Fibroblast of lung (primary cell): ENCODE measurements at places on chromosomes 13 and 19.

- no peak for DNase-seq
- no peak overlapping the region for H3K27ac ChIP-seq
- H3K4me3 ChIP-seq = no peak overlapping the region
- no peaks in the 10 kb centered on the region for H3K4me1 ChIP-seq
- H3K36me3 ChIP-seq = no peaks in the 10 kb centered on the region
Observed at GRCh38 chr13:85724546-85725432, 74.4 kb downstream of the SLITRK6 start.

- H3K27ac ChIP-seq = no peak overlapping the region
- no peaks in the 10 kb centered on the region for H3K27me3 ChIP-seq
- peak; percentile 23 for DNase-seq
- no peak overlapping the region for H3K4me3 ChIP-seq
- no peaks in the 10 kb centered on the region for H3K36me3 ChIP-seq
- no peaks in the 10 kb centered on the region for H3K4me1 ChIP-seq
Observed at GRCh38 chr13:67650471-67650870, 420.3 kb upstream of the PCDH9 start.

DNA sequence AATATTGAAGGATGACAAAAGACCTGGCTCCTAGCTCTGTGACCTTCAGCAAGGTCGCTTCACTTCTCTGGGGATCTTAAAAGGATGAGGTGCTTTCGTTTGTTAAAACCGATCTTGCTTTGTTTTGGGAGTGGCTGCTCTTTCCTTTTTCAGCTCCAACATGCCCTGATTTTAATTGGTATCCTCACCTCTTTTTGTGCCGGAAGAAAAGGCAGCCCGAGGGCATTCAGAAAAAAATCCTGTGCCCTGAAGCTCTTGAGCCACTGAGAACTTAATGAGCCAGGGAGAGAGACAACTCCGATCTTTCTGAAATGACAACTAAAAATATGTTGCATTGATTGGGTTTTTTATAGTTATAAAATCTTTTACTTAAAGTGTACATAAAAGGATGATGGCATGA lies 19.4 kb downstream of the CLDN10 start:
- H3K4me3 ChIP-seq = no peak overlapping the region
- no peaks in the 10 kb centered on the region for H3K4me1 ChIP-seq
- DNase-seq = no peak
- no peaks in the 10 kb centered on the region for H3K27me3 ChIP-seq
- no peak overlapping the region for H3K27ac ChIP-seq

GRCh38 chr13:27450921-27451471 lies 632 bp upstream of the MTIF3 start:
- no peaks in the 10 kb centered on the region for H3K27me3 ChIP-seq
- peak overlapping the region; percentile 92 for H3K27ac ChIP-seq
- no peaks in the 10 kb centered on the region for H3K36me3 ChIP-seq
- peak overlapping the region; percentile 90 for H3K4me3 ChIP-seq
- H3K4me1 ChIP-seq = peaks cover 2% of the 10 kb centered on the region

DNA sequence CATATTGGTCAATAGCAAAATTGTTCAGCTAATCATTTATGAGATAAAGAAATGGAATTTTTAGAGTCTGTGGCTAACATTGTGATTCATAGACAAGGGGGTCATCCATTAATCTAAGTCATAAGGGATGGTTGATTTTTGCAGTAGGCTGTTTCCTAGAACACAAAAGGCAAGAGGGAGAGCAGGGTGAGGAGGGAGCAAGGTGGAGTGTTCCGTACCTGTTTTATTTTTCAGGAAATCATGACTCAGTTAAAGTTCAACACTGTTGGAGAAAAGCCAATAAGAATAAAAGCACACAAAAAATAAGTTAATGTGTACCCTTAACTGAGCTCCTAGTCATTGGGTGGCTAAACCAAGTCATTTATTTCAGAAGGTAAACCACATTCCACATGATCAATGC lies 512.4 kb upstream of the ATXN8OS start:
- no peaks in the 10 kb centered on the region for H3K36me3 ChIP-seq
- H3K4me1 ChIP-seq = no peaks in the 10 kb centered on the region
- no peak overlapping the region for H3K4me3 ChIP-seq
- H3K27ac ChIP-seq = no peak overlapping the region

DNA sequence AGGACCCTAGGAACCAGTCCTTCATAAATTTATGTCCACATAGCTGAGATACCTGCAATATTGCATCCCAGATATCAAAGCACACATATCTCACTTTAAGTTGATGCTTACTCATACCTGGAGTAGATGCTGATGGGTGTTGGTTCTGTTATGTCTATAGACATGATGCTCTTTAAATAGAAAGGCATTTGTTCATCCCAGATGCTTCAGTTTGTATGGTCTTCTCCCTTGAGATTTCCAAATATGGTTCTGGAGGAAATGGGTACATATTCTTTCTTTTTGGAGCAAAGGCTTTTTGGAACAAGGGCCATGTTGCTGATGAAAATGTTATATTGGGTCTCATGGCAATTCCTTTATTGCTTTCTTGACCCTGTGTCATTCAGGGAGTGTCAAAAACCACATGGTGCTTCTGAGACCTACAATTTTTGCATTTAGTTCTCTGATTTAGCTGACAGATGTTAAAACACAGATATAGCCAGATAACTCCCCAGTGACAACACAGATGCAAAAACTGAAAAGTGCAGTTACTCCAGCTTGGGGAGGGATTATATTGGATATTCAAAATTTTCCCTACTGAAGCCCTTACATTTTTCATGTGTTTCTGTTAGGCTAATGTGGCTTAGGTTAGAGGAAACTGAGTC lies 211.4 kb downstream of the KCNRG start:
- H3K4me3 ChIP-seq = no peak overlapping the region
- peaks cover 8% of the 10 kb centered on the region for H3K4me1 ChIP-seq
- H3K36me3 ChIP-seq = no peaks in the 10 kb centered on the region
- no peak overlapping the region for H3K27ac ChIP-seq

GRCh38 chr19:54448040-54448773 lies 792 bp upstream of the LENG8 start:
- H3K4me3 ChIP-seq = peak overlapping the region; percentile 98
- no peaks in the 10 kb centered on the region for H3K27me3 ChIP-seq
- H3K4me1 ChIP-seq = peaks cover 7% of the 10 kb centered on the region
- peak overlapping the region; percentile 98 for H3K27ac ChIP-seq
- DNase-seq = peak; percentile 60

- no peaks in the 10 kb centered on the region for H3K27me3 ChIP-seq
- no peaks in the 10 kb centered on the region for H3K4me1 ChIP-seq
- no peak overlapping the region for H3K4me3 ChIP-seq
- H3K36me3 ChIP-seq = no peaks in the 10 kb centered on the region
- no peak overlapping the region for H3K27ac ChIP-seq
- no peak for DNase-seq
Observed at GRCh38 chr13:34567597-34567996, 374.5 kb upstream of the NBEA start.

GRCh38 chr19:3314962-3315675 lies 51.3 kb upstream of the NFIC start:
- peaks cover 6% of the 10 kb centered on the region for H3K27me3 ChIP-seq
- no peaks in the 10 kb centered on the region for H3K36me3 ChIP-seq
- H3K27ac ChIP-seq = no peak overlapping the region
- H3K4me1 ChIP-seq = no peaks in the 10 kb centered on the region

- peak overlapping the region; percentile 54 for H3K4me3 ChIP-seq
- peak; percentile 61 for DNase-seq
- no peaks in the 10 kb centered on the region for H3K27me3 ChIP-seq
- H3K36me3 ChIP-seq = peaks cover 9% of the 10 kb centered on the region
- peaks cover 7% of the 10 kb centered on the region for H3K4me1 ChIP-seq
Observed at GRCh38 chr19:16075430-16076153, 703 bp upstream of the TPM4 start.

- H3K36me3 ChIP-seq = no peaks in the 10 kb centered on the region
- no peak overlapping the region for H3K4me3 ChIP-seq
- H3K4me1 ChIP-seq = no peaks in the 10 kb centered on the region
- no peak for DNase-seq
- H3K27me3 ChIP-seq = no peaks in the 10 kb centered on the region
Observed at GRCh38 chr19:39759457-39760184, 19.0 kb upstream of the LEUTX start.

GRCh38 chr13:45120967-45121831 lies 889 bp downstream of the GTF2F2 start:
- H3K4me3 ChIP-seq = peak overlapping the region; percentile 79
- H3K36me3 ChIP-seq = no peaks in the 10 kb centered on the region

DNA sequence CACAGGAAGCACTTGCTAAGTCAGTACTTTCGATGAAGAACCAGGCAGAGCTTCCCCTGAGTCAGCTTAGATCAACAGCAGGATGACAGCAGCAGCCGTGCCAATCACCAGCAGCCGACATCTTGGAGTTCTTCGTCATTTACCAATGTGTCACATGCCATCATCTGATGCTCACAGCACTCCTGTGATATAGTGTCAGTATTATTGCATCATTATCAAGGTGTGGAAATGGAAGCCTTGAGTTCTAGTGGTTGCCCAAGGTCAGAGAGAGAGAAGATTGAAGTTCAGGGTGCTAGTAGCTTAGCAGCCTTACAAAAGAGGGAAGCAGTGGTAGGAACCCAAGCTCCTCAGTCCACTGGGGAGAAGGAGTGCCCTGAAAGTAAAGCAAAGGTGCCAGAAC lies 331.5 kb downstream of the ZNF536 start:
- DNase-seq = no peak
- no peaks in the 10 kb centered on the region for H3K27me3 ChIP-seq
- no peaks in the 10 kb centered on the region for H3K4me1 ChIP-seq
- no peaks in the 10 kb centered on the region for H3K36me3 ChIP-seq
- H3K4me3 ChIP-seq = no peak overlapping the region
- H3K27ac ChIP-seq = no peak overlapping the region

GRCh38 chr19:35488677-35489076 lies 1.6 kb downstream of the KRTDAP start:
- no peak overlapping the region for H3K4me3 ChIP-seq
- DNase-seq = no peak
- H3K27ac ChIP-seq = no peak overlapping the region
- peaks cover 20% of the 10 kb centered on the region for H3K27me3 ChIP-seq
- H3K4me1 ChIP-seq = no peaks in the 10 kb centered on the region

DNA sequence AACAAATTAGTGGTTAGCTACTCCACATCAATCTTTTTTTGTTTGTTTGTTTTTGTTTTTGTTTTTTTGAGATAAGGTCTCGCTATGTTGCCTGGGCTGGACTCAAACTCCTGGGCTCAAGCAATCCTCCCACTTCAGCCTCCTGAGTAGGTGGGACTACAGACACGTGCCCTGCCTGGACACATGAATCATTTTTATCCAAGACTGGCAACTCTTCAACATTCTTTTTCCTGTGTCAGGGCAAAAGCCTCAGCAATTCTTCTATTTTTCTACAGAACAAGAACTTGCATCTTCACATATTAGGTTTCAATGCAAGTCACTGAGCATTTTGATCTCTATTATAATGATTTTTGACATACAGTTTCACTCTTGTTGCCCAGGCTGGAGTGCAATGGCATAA lies 76.8 kb upstream of the LRCH1 start:
- no peaks in the 10 kb centered on the region for H3K27me3 ChIP-seq
- no peaks in the 10 kb centered on the region for H3K36me3 ChIP-seq
- H3K4me1 ChIP-seq = no peaks in the 10 kb centered on the region
- no peak for DNase-seq
- H3K27ac ChIP-seq = no peak overlapping the region

DNA sequence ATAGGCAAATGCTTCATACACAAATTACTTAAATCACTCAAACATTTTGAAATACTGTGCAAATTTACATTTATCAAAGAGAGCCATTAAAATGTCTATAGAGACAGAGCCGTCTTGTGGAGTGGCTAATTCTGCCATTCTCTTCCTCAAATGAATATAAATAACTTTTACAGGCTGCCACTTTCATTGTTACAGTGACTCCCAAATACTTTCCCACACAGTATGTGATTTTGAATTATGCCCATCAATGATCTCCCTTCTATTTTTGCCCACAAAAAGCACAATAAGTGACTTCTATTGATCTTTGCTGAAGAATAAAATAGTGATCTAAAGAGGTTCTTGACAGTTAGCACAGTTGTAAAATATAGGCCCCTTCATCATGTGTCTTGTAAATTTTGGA lies 1244.9 kb downstream of the PCDH17 start:
- H3K36me3 ChIP-seq = no peaks in the 10 kb centered on the region
- no peaks in the 10 kb centered on the region for H3K4me1 ChIP-seq
- DNase-seq = no peak

GRCh38 chr13:50979187-50979586 lies 69.6 kb downstream of the RNASEH2B start:
- no peaks in the 10 kb centered on the region for H3K36me3 ChIP-seq
- H3K4me1 ChIP-seq = no peaks in the 10 kb centered on the region
- no peak overlapping the region for H3K27ac ChIP-seq
- DNase-seq = no peak

DNA sequence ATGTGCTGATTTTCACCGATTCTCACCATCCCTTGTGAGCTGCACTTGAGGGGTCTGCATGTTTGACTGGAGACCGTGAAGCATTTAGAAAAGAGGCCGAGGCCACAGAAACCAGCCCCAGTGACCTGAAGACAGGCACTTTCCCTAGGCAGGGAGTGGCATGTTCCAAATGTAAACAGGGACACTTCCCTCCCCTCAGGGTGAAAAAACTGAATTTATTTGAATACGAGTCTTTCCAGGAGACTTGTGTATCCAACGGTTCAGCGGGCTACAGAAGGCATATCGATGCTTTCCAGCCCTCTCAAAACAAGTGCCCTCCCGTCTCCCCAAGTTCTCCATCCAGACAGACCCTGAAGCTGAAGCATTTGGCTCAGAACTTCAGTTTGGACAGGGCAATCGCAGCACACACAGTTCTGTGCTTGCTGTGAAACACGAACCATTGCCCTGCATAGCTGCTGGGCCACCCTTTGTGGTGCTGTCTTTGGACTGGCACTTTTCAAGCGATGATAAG lies 106.1 kb downstream of the ZIC5 start:
- no peak for DNase-seq
- H3K27ac ChIP-seq = no peak overlapping the region
- H3K4me3 ChIP-seq = no peak overlapping the region
- H3K4me1 ChIP-seq = no peaks in the 10 kb centered on the region
